ENCODE measurements at places on chromosomes 16 and 17.

DNA sequence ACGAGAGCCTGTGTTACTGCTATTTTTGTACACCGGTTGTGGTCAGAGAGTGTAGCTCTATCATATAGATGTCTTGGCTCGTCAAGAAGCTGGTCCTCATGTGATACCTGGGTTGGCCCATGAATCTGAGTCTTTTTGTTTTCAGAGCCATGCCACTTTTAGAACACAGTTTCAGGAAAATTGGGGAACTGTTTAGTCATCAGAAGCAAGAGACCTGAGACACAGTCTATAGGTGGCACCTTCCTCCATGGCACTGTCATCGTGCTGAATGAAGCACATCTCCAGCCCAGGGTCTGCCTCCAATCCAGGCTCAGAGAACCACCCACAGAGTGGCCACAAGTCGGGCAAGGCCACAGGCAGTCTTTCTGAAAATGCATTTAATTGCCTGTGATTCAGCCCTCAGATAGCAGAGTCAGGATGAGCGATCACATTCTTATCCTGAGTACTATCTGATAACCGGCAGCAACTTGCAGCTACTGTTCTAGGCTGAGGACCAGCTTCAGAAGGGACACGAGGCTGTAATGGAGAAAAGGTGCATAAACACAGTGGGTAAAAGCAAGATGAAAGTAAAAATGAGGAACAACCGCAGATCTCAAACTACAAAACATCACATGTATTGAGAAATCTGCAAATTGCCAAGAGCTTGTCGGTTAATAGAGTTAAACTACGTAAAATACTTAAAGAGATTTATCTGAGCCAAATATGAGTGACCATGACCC lies 14.2 kb upstream of the HAPSTR1 start:
- no peaks in the 10 kb centered on the region for H3K27me3 ChIP-seq
- no peaks in the 10 kb centered on the region for H3K4me1 ChIP-seq
- no peak overlapping the region for H3K4me3 ChIP-seq
- no peak for DNase-seq

- H3K27ac ChIP-seq, result no peak overlapping the region
- peaks cover 3% of the 10 kb centered on the region for H3K4me1 ChIP-seq
- no peak for DNase-seq
Measured at GRCh38 chr17:43750153-43750552, 8.4 kb downstream of the SOST start.

GRCh38 chr17:81337476-81337879 lies 42.4 kb upstream of the SLC38A10 start:
- no peaks in the 10 kb centered on the region for H3K36me3 ChIP-seq
- DNase-seq, result peak; percentile 90
- H3K4me3 ChIP-seq, result no peak overlapping the region
- no peaks in the 10 kb centered on the region for H3K27me3 ChIP-seq
- H3K4me1 ChIP-seq, result peaks cover 49% of the 10 kb centered on the region
- no peak overlapping the region for H3K27ac ChIP-seq

- H3K4me1 ChIP-seq, result no peaks in the 10 kb centered on the region
- H3K36me3 ChIP-seq, result no peaks in the 10 kb centered on the region
- H3K27ac ChIP-seq, result no peak overlapping the region
Measured at GRCh38 chr16:72246423-72246822, 74.5 kb upstream of the PMFBP1 start.

GRCh38 chr17:31487648-31488263 lies 96.3 kb downstream of the RAB11FIP4 start:
- peak; percentile 97 for DNase-seq
- no peaks in the 10 kb centered on the region for H3K36me3 ChIP-seq
- no peaks in the 10 kb centered on the region for H3K27me3 ChIP-seq
- H3K4me3 ChIP-seq, result peak overlapping the region; percentile 68

- H3K4me1 ChIP-seq, result no peaks in the 10 kb centered on the region
- H3K27ac ChIP-seq, result no peak overlapping the region
- H3K36me3 ChIP-seq, result no peaks in the 10 kb centered on the region
- no peak for DNase-seq
- H3K27me3 ChIP-seq, result no peaks in the 10 kb centered on the region
Measured at GRCh38 chr17:55986817-55987216, 166.5 kb upstream of the ANKFN1 start.

- no peaks in the 10 kb centered on the region for H3K36me3 ChIP-seq
- H3K4me1 ChIP-seq, result peaks cover 9% of the 10 kb centered on the region
- no peak overlapping the region for H3K27ac ChIP-seq
- no peak overlapping the region for H3K4me3 ChIP-seq
Measured at GRCh38 chr16:78215222-78215621, 115.8 kb downstream of the WWOX start.

DNA sequence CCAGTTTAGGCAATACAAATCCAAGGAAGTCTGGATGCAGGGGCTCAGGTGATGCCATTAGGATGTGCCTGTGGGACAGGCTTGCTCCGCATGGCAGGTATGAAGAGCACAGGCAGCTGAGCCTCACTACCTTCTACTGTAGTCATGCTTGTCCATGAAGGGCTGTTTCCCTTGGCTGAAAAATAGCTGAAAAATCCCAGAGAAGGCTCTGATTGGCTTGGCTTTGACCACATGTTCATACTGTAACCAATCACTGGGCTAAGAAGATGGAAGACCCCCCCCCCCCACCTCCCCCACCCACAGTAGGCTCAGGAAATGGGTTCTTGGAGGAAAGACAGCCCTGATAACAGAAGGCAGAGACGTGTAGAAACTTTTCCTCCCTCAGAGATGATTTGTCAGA lies 66.5 kb upstream of the LGALS9 start:
- H3K27me3 ChIP-seq, result no peaks in the 10 kb centered on the region
- no peak overlapping the region for H3K27ac ChIP-seq
- H3K4me3 ChIP-seq, result no peak overlapping the region
- peaks cover 46% of the 10 kb centered on the region for H3K4me1 ChIP-seq
- DNase-seq, result no peak

GRCh38 chr16:71855937-71856662 lies 10.3 kb downstream of the ATXN1L start:
- peaks cover 59% of the 10 kb centered on the region for H3K36me3 ChIP-seq
- H3K27ac ChIP-seq, result no peak overlapping the region
- H3K4me1 ChIP-seq, result peaks cover 6% of the 10 kb centered on the region
- no peak for DNase-seq

DNA sequence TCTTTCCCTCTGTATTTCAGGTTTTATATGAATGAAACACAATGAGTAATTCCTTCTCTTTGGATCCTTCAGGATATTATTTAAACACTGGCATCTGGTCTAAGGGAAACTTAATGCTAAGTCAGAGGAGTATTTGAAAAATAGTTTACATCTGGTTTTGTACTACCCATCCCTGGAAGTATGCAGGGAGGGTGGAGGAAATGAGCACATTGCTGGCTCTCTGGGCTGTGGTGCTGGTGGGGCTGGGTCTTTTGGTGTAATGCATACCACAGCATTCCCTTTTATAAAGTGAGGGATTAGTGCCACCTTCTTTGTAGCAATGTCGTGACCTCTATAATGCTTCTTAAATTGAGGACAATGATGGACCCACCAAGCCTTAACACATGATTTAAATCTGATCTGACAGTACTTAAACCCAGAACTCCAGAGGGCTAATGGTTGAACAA lies 105.5 kb upstream of the AXIN2 start:
- H3K36me3 ChIP-seq, result no peaks in the 10 kb centered on the region
- DNase-seq, result no peak
- no peak overlapping the region for H3K4me3 ChIP-seq
- no peaks in the 10 kb centered on the region for H3K4me1 ChIP-seq
- no peaks in the 10 kb centered on the region for H3K27me3 ChIP-seq
- H3K27ac ChIP-seq, result no peak overlapping the region

DNA sequence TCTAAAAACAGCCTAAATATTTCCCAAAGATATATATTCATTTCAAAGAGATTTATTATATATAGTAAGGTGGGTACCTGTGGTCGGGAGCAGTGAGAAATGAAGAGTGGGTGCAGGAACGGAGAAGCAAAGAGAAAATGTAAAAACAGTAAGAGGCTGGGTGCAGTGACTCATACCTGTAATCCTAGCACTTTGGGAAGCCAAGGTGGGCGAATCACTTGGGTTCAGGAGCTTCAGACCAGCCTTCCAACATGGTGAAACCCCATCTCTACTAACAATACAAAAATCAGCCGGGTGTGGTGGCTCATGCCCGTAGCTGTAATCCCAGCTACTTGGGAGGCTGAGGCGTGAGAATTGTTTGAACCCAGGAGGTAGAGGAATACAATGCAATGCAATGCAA lies 257.1 kb downstream of the BCAS3 start:
- H3K27ac ChIP-seq, result no peak overlapping the region
- H3K27me3 ChIP-seq, result no peaks in the 10 kb centered on the region
- DNase-seq, result no peak
- no peaks in the 10 kb centered on the region for H3K4me1 ChIP-seq

DNA sequence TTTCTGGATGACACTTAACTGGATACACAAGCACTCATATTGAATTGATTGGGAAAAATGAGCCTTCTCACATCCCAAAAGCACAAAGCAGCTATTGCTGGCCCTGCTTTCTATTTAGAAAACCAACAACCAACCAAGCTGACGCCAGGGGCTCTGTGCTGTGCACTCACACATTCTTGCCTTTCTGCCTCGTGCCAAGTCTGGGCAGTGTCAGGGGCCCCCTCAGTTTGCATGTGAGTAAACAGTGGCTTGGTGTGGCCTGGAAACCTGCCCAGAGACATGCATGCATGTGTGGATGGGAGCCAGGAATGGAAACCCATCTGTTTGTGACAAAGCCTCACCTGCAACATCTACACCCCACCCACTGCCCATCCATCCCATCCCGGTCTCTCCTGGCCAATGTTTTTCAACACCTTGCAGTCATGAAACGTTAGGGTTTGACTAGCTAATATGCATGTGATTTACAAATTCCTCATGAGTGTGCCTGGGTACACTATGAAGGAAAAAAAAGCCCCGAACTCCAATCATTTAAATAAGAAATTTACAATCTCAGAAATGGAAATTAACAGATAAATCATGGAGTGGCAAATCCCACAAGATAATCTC lies 20.4 kb downstream of the MIEF2 start:
- no peaks in the 10 kb centered on the region for H3K4me1 ChIP-seq
- peaks cover 100% of the 10 kb centered on the region for H3K36me3 ChIP-seq
- no peak overlapping the region for H3K27ac ChIP-seq
- H3K27me3 ChIP-seq, result no peaks in the 10 kb centered on the region
- no peak for DNase-seq

DNA sequence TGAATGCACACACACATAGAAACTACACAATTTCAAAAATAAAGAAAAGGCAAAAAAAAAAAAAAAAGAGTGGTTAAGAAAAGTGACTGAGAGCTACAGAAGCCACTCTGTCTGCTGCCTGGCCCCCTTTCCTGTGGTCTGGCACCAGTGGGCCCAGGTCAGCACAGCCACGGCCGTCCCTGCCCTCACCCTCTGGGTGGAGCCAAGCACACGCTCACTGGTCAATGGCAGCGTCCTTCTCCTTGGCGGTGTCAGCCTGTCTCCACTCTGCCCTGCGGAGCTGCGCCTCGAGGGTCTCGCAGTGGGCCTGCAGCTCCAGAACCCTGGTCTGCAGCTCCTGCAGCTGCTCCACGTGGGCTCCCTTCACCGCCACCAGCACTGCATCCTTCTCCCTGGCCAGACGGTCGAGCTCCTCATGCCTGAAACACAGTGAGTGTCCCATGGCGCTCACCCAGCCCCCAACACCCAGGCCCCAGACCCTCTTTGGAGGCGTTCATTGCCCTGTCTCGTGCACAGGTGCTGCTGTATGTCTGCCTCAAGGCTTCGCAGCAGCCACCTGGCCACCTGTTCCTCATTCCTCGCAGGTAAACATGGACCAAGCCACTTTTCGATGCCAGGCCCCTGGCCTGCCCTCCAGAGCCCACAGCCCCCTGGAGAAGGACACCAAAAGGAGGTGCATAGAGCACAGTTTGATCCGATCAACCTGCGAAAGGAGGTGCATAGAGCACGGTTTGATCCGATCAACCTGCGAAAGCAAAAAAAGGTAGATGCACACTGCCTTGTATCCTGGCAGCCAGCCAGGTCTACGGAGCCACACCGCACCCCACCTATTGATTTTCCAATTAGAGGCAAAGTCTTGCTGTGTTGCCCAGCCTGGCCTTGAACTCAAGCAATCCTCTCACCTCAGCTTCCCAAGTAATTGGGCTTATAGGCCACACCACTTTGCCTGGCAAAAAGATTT lies 24.4 kb downstream of the CCDC57 start:
- H3K4me1 ChIP-seq, result no peaks in the 10 kb centered on the region
- H3K36me3 ChIP-seq, result peaks cover 21% of the 10 kb centered on the region
- H3K27ac ChIP-seq, result no peak overlapping the region
- H3K4me3 ChIP-seq, result no peak overlapping the region
- H3K27me3 ChIP-seq, result no peaks in the 10 kb centered on the region

DNA sequence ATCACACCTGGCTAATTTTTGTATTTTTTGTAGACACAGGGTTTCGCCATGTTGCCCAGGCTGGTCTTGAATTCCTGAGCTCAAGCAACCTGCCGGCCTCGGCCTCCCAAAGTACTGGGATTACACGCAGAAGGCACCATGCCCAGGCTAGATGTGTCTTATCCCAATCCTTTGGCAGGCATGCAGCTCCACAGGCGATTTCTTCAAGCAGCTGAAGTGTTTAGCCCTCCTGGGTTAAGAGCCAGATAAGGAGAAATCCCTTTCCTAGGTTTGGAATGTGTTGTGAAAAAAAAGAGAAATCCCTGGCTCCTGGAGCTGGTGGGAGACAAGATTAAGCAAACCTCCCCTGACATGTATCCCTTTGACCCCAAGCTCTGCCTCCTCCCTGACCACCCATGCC lies 2.1 kb upstream of the NHERF1 start:
- no peak overlapping the region for H3K4me3 ChIP-seq
- H3K27ac ChIP-seq, result peak overlapping the region; percentile 3
- DNase-seq, result no peak
- peaks cover 60% of the 10 kb centered on the region for H3K4me1 ChIP-seq
- H3K27me3 ChIP-seq, result no peaks in the 10 kb centered on the region

DNA sequence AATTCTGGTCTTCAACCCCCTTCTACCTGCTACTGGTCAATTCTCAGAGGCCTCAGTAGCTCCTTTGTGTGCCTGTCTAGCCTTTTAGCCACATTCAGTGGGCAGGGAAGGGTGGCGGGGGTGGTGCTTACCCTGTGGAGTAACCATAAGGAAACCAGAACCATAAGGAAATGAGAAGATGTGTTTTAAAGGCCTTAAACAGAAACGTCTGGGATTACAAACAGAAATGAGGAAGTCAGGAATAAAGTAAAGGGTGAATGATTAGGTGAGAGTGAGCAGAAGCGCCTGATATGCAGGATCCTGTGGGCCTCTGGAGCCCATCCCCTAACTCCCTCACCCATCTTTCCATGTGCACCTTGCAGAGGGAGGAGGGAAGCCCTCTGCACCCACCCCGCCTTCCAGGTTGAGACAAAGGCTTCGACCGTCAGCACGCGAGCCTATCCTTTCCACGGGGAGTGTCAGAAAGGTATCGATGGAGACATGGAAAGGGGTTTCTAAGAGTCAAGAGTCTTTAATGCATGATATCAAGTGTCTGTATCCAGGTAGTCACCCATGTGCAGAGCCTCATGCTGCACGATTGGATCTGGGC lies 20.4 kb downstream of the KIAA0513 start:
- H3K27me3 ChIP-seq, result no peaks in the 10 kb centered on the region
- no peak overlapping the region for H3K4me3 ChIP-seq
- peaks cover 21% of the 10 kb centered on the region for H3K4me1 ChIP-seq
- no peak overlapping the region for H3K27ac ChIP-seq
- DNase-seq, result peak; percentile 79

GRCh38 chr16:22970209-22970865 lies 156.4 kb downstream of the HS3ST2 start:
- H3K36me3 ChIP-seq, result no peaks in the 10 kb centered on the region
- no peaks in the 10 kb centered on the region for H3K27me3 ChIP-seq
- peaks cover 8% of the 10 kb centered on the region for H3K4me1 ChIP-seq
- H3K27ac ChIP-seq, result no peak overlapping the region
- H3K4me3 ChIP-seq, result no peak overlapping the region
